ENCODE measurements at places on chromosomes 2 and 18.

GRCh38 chr18:39424261-39424660 lies 1858.7 kb upstream of the CELF4 start:
- DNase-seq: no peak

- DNase-seq: peak; percentile 51
Measured at GRCh38 chr18:2970772-2971659, 41.9 kb downstream of the LPIN2 start.

GRCh38 chr18:6629635-6630140 lies 99.8 kb upstream of the ARHGAP28 start:
- DNase-seq: no peak

DNA sequence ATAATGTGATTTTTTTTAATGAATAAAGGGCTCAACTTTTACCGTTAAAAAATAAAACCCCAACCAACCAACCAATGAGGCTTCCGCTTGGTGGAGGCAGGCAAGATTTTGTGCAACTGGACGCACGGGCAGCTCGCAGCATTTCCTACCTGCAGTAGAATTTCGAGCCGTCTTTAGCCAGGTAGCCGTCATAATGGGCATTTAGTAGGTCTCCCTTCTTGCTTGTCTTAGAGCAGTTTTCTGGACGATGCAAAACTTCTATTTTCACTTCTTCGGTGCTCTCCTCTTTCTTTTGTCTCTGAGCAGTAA lies 316 bp downstream of the FKBP7 start:
- no peak for DNase-seq

DNA sequence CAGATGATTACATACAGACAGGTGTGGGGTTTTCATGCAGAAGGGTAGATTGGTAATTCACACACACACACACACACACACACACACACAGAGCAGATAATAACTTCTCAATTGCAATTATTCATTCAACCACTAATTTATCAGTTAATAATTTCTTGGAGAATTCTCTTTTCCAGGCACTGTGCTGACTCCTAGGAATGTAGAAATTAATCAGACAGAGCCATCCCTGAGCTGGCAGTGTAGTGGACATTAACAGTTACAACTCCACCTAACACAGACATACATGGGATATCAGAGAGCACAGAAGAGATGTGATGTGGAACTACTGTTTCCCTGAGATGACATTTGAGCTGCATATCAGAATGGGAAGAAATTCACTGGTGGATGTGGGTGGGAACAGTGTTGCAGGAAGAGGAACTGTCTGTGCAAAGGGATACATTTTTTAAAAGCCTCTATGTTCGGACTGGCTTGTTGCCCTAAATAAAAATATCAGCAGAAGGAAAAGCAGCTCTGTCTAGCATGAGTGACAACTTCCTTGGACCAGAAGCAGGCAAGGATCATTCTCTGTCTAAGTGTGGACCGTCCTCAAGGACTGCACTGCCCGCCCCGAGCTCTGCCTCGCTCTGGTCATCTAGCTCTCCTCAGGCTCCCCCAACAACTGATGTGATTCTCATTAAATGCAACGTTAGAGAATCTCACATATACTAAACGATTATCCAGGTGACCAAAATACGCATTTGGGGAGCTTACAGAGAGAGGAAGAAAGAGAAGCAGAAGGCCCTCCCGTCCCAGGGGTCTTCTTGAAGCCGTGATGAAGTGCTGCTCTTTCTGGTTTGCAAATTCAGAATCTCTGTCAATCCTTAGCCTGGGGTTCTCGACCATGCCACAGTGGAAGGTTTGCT lies 173.4 kb upstream of the TRIB2 start:
- no peak for DNase-seq

- DNase-seq: no peak
Measured at GRCh38 chr2:191739194-191739593, 61.3 kb downstream of the NABP1 start.

GRCh38 chr2:58769111-58769863 lies 528.2 kb upstream of the FANCL start:
- DNase-seq: no peak
